CD4-positive, alpha-beta T cell treated with Interferon alpha-2 for 1 hour (primary cell): ENCODE measurements at places on chromosomes 16 and 17.

DNA sequence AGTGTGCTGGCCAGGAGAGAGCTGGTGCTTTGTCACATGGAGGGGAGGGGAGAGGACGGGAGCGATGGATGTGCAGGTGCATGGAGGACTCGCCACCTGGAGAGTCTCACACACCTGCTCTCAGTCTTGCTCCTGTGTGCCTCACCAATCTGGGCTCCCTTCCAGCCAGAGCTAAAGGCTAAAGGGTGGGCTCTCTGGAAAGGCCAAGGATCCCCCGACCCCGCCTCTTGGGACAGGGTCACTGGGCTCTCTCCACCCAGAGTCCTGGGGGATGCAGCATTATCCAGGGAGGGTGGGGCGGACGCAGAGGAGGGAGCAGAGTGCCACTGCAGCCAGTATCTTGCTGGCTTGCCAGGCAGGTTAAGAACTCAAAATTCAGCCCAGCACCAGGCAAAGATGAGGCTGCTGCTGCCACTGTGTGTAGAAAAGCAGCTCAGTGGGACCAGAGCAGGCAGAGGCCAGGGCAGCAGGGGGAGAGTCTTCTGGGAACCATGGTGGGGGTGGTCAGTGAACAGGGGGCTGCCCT is 5.4 kb upstream of the STAT5B start:
- no peak for DNase-seq

DNA sequence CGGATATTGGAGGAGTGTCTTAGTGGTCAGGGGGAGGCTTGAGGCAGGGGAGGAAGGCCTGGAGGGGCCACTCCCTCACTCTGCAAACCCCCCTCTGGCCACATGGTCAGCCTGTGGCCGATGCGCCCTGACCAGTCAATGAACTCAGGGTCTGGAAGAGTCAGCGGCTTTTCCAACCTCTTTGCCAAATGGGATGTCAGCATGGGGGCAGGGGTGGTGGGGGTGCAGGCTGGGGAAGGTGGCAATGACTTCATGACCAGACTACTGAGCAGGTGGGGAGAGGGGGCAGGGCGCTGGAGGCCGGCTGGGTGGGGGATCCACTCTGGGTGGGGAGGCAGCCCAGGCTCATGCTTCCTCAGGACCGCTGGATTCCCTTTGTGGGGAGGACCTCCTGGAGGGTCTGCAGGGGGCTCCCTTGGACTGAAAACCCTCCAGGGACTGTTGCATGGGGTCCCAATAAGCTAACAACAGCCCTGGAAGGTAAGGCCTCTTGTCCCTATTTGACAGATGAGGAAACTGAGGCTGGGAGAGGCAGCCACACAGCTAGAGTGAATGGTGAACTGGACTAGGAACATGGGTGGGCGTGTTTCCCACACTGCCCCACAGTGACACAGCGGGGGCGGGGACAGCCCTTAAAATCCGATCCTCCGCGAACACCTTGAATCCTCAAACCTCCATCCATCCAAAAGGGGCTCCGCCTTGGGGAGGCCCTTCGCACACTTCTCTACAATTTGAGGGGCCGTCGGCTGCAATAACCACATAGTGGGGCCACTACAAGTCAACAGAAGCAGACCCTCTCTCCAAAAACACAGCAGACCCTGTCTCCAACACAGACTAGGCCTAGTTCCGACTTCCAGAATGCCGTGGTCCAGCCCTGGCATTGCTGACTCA is 81.0 kb upstream of the TOB1 start:
- DNase-seq: no peak

- DNase-seq: no peak
These were observed 25.5 kb upstream of the AXIN2 start for GRCh38 chr17:65586899-65587298.

DNA sequence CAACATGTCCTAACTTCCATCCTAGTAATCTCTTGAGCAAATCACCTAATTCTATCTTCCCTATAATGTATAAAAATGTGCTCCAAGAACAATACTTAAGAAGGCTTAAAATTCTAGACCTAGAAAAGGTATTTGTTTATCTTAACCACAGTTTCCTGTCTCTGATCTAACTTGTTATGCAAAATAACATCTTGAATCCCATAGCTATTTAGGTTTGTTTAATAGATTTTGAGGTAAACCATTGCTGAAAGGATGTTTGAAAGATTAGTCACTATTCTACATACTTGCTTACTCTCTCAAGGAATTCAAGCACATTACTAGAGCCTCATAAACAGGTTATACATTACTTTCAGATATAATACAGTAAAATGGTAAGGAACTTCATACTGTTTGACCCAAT is 13.0 kb downstream of the CA10 start:
- no peak for DNase-seq

DNA sequence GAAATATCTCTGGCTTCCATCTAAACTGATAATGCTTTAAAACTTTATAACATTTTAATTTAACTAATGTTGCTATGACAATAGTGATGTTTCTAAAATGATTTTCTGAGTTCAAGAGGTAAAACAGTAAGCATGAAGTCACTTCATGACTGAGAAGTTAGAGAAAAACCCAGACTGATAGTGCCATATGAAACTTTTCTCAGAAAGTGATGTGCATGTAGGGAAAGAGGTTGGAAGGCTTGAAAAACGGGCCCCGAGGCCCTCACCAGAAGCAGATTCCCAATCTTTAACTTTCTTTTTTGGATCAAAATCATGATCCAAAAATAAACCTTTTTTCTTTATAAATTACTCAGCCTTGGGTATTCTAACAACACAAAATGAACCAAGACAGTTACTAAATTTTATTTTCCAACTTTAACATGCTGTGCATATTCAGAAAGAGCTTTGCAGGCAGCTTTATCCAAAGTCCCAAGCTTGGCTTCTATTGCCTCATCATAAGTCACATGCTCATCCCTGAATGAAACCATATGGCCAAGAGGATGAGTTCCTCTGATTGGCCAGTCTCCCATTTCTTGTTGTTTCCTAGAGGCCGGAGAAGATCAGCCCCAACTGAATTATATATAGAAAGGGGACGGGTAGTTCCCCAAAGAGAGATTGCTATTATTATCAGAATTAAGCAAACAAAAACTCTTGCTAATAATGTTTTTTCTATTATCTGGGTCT is 357.6 kb upstream of the SALL1 start:
- DNase-seq: no peak

- DNase-seq: no peak
These were observed 15.3 kb downstream of the NLK start for GRCh38 chr17:28057731-28058246.

- DNase-seq: peak; percentile 65
These were observed 25.9 kb downstream of the BRIP1 start for GRCh38 chr17:61837175-61838051.

DNA sequence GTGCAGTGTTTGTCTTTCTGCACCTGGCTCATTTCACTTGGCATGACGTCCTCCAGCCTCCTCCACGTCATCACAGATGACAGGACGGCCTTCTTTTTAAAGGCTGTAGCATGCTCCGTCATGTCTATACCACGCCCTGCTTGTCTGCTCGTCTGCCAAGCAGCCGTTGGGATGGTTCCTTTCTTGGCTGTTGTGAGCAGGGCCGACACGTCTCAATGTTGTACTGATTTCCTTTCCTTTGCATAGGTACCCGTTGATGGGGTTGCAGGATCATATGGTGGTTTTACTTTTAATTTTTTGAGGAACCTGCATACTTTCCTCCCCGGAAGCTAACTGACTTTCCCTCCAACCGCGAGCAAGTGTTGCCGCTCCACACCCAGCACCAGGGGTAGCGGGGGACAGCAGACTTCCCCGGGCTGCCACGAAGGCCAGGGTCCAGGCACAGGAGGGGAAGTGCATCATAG is 212.2 kb upstream of the ZNF469 start:
- peak; percentile 12 for DNase-seq

DNA sequence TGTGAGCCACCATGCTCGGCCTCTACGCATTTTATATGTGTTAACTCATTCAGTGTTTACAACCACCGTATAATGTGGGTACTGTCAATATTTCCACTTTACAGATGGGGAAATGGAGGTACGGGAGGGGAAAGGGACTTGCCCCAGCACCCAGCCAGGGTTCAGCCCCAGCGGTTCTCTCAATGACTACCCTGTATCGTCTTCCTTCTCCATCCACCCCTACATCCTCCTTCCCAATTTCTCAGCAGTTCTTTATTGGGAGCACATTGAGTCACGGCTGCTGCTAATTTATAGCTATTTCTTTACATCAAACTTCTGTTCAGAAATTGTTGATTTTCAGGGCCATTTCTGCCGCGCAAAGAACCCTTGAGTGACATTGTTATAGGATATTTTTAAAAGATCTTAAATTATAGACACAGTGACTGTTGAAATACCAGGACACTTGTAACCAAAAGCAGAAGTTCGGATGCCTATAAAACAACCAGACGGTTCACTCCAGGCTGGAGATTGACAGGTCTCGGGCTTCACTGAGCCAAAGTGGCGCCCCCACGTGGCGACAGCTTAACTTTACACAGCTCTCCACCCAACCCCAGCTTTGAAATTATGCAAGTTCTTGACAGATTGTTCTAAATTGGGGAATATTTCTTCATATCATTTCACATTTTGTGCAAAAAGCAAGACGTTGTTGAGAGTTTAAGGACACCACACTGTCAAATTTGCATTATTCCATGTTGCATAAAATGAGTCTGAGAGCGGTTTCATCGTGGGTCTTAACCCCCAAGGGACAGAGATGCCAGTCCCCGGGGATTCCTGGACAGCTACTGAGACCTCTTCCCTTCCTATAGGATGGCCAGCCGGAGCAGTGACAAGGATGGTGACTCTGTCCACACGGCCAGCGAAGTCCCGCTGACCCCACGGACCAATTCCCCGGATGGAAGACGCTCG is 11.8 kb downstream of the SYT17 start:
- peak; percentile 36 for DNase-seq

DNA sequence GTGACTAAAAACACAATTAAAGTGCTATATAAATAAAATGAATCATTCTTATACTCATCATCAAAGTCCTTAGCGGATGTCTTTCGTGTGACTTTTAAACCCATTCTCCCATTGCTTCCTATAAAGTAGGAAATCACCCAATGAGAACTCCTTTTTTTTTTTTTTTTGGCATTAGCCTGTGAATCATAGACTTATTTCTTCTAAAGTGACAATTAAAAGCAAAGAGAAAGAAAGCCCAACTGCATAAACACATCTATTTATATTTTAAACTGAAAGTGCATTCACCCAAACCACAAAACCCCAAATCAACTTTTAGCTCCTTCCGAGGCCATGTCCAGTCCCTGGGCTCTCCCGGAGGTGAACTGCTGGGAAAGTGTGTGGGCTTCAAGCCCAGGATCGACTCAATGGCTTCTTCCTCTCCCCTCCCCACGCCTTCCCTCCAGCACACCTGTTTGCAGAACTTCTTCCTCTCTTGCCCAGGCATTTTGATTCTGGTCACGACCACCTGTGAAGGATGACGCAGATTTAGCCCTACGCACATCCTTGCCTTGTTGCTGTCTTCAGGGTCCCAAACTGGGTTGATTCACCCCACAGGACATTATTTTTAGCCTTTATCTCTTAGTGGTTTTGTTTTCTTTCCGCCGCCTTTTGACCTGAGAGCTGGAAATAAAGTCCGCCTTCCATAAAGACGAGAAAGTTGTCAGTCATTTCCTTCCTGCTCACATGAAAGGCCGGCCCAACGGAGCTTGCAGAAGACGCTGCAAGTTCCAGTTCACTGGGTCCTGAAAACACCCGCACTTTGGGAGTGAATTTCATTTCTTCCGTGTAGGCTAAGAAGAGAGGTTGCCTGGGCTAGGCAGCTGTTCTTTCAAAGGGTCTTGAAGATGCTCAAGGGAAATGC is 166.8 kb downstream of the MAP2K6 start:
- DNase-seq: peak; percentile 56

GRCh38 chr16:29992344-29992967 is 3.0 kb downstream of the HIRIP3 start:
- no peak for DNase-seq

DNA sequence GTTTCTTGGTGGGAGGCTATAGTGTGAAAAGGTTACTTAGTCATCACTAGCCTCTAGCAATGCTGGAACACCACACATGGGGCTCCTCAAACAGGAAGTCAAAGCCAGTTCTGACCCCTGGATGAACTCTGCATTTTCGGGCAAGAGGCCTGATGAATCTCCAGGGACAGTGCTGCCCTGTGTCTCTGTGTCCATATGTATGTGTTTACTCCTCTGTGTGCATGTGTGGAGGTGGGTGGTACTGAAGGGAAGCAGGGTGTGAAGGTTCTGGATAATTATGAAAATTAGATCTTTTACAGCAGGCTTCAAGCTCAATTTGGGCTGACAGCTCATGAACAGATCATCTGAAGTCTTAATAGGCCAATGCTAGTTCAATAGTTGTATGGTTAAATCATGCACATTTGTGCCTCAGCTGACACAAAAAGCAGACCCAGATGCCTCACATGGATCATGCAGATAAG is 133.6 kb downstream of the SNX11 start:
- DNase-seq: peak; percentile 16

DNA sequence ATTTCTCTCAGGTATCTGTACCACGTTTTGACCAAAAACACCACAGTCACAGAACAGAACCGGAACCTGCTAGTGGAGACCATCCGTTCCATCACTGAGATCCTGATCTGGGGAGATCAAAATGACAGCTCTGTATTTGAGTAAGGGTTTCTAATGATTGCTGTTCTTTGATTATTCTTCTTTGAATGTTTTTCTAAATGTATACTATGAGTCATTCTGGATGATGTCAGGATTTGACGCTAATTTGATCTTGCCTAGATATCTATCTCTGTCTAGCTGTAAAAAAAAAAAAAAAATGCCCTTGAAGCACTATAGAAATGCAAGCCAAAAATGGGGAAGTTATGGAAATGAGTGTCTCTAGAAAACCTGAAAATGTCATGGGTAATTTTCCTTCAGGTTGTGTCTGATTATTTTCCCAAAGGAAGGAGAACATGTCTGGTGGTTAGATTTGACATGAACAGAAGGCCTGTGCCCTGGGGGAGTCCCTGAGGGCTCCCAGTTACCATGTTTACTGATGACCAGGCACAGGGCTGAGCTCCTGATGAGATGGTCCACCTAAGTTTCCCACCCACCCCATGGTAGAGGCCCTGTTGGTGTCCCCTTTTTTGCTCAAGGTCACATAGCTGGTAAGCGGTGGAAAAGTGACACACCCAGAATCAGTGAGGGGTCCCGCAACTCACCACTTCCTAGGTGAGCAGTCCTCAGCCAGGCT is 13.6 kb downstream of the CLEC16A start:
- DNase-seq: peak; percentile 14

GRCh38 chr16:4612977-4613635 is 1.6 kb downstream of the UBALD1 start:
- DNase-seq: no peak

DNA sequence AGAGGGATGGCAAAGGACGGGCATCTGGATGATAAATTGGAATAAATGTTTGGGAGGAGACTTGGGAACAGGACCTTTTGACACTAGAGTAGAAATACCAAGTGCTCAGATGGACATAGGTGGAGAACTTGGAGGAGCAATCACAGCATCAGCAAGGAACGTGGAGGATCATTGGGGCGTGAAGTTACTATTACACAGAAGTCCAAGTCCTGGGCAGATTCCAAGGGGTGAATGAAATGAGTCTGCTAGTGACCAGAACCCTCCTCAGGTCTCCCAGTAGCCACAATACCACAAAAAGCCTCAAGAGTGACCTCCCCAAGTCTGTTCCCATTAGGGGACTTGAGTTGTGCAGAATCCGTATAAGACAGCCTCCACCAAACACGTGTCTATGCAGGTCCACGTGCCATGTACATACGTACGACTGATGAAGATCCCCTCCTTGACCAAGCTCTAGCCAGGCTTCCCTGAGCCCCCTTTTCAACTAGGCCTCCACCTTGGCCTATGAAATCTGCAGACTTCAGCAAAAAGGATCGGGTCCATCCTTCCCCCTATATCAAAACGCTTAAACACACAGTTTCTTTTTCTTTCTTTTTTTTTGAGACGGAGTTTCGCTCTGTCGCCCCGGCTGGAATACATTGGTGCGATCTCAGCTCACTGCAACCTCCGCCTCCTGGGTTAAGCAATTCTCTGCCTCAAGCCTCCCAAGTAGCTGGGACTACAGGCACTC is 2.2 kb downstream of the C17orf67 start:
- DNase-seq: no peak
